ENCODE measurements at places on chromosomes 5 and 9.

GRCh38 chr5:159459951-159460538 lies 129.8 kb upstream of the IL12B start:
- DNase-seq, result no peak

- no peak for DNase-seq
Measured at GRCh38 chr5:67875601-67876000, 340.0 kb upstream of the PIK3R1 start.

- no peak for DNase-seq
Measured at GRCh38 chr9:137313956-137314560, 12.0 kb upstream of the NRARP start.

GRCh38 chr5:8864053-8864452 lies 681.8 kb downstream of the SEMA5A start:
- no peak for DNase-seq

GRCh38 chr5:58127255-58128220 lies 332.3 kb downstream of the PLK2 start:
- DNase-seq, result no peak

- no peak for DNase-seq
Measured at GRCh38 chr5:91118354-91118753, 264.8 kb downstream of the ARRDC3 start.

- no peak for DNase-seq
Measured at GRCh38 chr5:125302577-125302976, 556.1 kb upstream of the ZNF608 start.
